ENCODE measurements at places on chromosomes 11 and 22.

- DNase-seq = peak; percentile 87
Observed at GRCh38 chr11:128692753-128693415, 988 bp upstream of the FLI1 start.

- DNase-seq = no peak
Observed at GRCh38 chr11:121524233-121524631, 71.5 kb upstream of the SORL1-AS1 start.

GRCh38 chr11:44065161-44065661, 859 bp upstream of the ACCS start:
- DNase-seq = no peak

DNA sequence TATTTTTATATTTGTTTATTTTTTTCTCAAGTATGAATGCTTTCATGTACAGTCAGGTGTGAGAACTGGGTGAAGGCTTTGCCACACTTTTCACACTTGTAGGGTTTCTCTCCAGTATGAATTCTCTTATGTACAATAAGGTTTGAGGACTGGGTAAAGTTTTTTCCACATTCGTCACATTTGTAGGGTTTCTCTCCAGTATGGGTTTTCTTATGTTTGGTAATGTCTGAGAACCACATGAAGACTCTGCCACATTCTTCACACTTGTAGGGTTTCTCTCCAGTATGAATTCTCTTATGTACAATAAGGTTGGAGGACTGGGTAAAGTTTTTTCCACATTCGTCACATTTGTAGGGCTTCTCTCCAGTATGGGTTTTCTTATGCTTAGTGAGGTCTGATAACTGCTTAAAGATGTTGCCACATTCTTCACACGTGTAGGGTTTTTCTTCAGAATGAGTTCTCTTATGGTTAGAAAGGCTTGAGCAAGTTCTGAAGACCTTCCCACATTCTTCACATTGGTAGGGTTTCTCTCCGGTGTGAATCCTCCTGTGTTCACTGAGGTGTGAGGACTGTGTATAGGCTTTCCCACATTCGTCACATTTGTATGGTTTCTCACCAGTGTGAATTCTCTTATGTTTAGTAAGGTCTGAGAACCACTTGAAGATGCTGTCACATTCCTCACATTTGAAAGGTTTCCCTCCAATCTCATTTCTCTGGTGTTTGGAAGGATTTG, 19.7 kb downstream of the ZNF195 start:
- no peak for DNase-seq

DNA sequence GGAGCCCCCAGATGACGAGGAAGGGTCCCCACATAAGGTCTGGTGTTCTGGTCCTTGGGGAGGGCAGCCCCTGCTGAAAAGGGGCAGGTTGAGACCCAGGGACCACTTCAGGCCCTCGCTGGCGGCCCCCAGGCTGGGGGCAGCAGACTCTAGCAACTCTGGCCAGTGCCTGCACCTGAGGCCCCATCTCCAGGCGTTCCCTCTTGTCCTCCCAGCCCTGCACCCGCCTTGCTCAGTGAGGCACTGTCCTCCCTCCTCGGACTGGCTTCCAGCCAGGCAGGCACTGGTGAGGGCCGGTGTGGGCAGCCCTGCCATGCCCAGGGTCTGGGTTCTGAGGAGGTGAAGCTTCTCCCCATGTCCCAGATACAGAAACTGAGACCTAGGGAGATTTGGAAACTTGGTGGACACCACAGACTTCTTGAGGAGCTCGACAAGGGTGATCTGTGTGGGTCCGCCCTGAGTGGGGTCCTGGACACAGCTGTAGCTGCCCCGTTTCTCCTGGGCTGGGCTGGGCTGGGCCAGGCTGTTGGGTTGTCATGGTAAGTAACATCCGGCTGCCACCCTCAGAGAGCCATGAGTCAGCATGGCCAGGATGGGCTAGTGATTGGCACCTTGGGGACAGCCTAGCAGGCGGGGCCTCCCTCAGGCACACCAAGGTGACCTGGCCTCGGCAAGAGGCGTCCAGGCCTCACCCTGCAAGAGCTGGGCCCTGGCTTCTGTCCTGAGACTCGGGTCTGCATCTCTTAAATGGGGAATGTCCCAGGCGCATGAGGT, 11.1 kb upstream of the PHLDA2 start:
- peak; percentile 82 for DNase-seq

DNA sequence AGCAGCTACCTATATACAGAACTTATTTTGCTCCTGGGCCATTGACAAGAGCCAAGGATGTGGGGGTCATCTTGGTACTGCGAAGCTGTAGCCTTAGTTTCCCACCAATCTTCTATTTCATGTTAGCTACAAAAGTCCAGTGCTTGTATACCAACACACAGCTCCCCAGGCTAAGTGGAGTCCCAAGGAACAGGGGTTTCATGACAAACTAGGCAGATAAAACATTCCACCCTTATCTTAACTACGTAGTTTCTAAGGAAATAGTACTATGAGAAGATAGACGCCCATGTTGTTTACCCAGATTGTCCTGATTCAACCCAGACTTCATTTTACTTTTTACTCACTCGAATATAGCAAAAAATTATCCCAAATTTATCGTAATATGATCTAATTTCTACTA, 218.5 kb downstream of the DYNC2H1 start:
- DNase-seq = no peak

DNA sequence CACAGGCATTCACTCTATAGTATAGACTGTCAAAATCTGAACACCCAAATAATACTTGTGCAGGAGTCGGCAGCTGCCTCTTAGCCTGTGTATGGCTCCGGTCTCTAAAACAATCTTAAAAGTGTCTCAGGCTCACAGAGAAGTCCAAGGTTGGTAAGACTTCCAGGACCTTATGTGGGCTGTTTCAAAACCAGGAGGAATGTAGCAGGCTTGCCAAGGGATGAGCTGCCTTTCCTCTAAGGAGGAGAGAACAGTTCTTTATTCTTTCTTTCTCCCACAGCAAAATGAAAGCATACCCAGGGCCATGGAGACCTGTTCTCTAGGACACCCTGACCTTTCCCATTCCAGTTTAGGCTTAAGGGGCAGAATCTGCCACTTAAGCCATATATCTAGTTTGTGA, 176.5 kb downstream of the TRPC6 start:
- DNase-seq = peak; percentile 67

DNA sequence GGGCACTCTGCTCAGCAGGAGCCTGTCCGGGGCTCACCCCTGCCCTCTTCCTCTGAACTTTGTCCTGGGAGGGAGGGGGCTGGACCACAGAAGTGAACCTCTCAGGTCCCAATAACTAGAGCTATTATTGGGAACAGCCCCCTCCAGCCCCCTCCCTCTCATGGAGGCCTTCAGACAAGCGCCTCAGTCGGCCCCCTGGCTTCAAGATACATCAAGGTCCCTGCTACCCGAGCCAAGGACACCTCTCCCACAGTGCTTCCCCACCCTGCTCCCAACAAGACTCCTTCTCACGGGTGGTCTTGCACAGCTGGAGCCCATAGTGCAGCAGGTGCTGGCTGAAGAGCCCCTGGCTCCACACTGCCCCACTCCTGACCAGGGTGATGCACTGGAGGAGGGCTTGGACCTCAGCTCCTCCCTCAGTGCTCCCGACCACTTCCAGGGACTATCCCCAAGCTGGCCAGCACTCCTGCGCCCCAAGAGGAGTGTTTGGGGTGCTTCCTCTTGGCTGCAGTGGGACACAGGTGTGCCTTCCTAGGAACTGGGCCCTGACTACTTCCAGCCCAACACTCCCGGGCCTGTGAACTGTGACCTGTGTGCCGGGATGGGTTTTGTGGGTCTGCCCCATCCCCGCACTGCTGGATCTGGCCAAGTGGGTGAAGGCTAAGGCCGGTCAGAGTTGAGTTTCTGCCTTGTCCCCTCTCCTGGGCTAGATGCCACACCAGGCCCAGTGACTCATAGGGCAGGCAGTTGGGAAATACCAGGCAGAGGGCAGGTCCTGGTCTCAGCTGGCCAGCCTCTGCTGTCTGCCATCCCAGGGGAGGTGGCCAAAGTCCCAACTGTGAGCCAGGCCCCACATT, 2.2 kb downstream of the PNPLA2 start:
- DNase-seq = peak; percentile 89

- peak; percentile 31 for DNase-seq
Observed at GRCh38 chr11:107740271-107740670, 28.4 kb upstream of the SLN start.

DNA sequence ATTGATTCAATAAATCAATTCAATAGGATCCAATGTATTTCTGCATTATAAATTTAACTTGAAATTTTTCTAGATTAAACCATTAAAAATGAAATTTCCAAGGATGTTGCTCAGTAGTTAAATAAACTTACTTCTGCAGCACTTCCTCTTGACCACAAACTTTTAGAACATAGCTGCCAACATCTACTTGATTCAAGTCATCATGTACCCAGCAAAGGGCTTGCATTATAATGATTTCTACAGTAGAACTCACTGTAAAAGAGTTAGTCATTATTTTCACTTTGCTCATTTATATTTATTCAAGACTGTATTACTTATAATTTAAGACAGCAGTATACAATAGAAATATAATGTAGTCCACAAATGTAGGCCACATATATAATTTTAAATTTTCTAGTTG, 59.2 kb downstream of the PIK3C2A start:
- DNase-seq = no peak

DNA sequence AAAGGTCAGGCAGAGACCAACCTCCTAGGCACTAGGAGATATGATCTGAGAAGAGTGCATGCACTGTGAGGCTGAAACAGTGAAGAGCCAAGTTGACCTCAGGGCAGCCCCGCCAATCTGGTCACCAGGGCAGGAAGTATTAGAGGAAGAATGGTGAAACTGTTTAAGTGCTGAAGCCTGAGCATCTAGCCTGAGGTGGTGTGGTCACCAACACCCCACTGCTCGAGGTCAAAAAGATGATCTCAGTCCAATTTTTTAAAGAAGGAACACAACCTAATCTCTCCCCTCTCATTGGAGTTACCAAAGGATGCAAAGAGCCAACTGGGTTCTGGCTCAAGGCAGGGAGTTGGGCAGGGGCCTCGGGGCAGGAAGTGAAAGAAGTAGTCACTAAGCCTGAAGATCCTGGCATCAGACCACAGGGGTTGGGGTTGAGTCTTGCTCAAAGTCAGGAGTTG, 4.0 kb downstream of the APBB1 start:
- DNase-seq = no peak

- no peak for DNase-seq
Observed at GRCh38 chr11:134578807-134579723, 167.0 kb upstream of the B3GAT1 start.

GRCh38 chr22:35375526-35375925, 5.4 kb upstream of the HMOX1 start:
- DNase-seq = peak; percentile 34

DNA sequence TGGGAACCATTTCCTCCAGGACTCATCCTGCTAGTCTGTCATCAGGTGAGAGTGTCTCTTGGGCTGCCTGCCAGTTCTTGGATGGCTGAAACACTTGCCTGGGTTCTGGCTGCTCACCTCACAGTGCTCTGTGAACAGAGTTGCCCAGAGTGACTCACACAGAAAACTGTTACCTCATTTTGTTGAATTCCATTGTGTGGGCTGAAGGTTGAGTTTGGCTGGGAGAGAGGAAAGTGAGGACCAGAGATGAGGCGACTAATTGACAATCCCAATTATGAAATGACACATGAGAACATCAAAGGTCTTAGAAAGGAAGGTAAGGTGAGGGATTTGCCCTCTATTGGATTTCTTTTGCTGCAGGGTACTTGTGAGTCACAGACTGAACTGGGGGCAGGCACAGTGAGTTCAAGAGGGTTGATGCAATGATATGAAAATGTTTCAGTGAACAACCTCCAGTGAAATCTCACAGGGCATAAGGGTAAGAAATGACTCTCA, 20.2 kb upstream of the CALCB start:
- peak; percentile 68 for DNase-seq

GRCh38 chr22:32158712-32159533, at the start of gene C22orf42:
Gene C22orf42 (minus strand): TSS chr22:32159303. CDS start chr22:32159215, 88 bp downstream.
- no peak for DNase-seq
